Upper lobe of right lung (tissue), 1 donor: ENCODE measurements at places on chromosomes 1 and 21. TPM values are rescaled to one million over a fixed set of nuclear protein-coding genes. Genes with fewer than 3 reads are reported as not detected.

Gene LEMD1
- total RNA-seq = 2.1 TPM

Gene PAPPA2
- 0.17 TPM for total RNA-seq

- no peak for DNase-seq
Observed at GRCh38 chr21:45022736-45023135, 51.6 kb upstream of the ADARB1 start.

DNA sequence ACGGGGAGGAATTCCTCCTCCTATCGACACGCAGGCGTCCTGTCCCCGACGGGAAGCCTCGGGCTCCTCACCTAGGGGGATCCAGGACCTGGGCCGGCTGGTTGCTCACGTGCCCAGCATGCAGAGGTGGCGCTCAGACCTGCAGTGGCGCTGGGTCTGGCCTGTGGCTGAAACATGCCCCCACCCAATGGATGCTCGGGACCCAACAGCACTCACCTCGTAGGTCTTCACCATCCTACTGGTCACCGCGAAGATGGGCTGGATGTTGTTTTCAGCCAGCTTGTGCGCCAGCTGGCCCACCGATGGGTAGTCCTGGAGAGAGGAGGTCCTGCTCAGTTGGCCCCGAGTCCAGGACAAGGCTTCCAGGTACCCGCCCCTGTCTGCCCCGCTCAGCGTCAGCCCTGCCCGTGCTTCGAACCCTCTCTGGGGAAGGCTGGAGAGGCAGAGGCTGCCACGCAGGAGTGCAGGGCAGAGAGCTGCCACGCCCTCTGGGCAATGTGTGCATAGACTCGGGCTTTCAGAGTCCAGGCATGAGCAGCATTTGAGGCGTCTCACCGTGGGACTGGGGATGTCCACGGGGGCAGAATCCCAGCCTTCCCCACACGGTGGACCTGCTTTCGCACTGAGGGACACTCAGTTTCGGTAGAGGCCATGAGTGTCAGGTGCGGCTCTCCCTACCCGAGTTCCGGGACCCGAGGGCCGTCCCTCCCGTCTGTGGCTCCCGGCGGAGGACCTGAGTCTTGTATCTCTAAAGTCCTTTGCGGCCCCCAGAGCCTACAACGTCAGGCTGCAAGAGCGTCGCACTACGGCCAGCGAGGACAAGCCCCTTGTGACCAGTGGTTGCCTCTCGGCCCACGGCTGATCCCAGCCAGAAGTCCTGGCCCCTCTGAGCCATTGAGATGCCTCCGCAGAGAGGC is 21.6 kb downstream of the ITGB2 start:
- peak; percentile 61 for DNase-seq

- no peak for DNase-seq
Observed at GRCh38 chr1:170703591-170703990, 39.7 kb downstream of the PRRX1 start.

- DNase-seq = peak; percentile 21
Observed at GRCh38 chr1:41673378-41673777, 188.9 kb upstream of the EDN2 start.

DNA sequence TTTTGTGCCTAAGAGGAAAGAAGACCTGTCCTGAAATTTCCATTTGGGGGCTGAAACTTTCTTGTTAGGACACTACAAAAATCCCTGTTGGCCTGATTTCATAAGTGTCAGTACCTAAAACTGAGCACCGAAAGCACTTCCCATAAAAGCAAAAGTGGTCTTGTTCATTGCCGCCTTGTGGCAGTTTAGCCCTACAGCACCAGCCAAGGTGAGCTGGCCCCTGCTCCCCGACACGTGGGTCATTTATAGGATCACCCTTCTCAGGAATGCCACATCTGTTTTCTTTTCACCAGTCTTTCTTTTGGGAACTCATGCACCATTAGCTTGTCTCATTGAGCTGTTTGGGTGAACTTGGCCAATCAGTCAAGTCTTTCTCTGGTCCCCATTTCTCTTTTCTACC is 155.8 kb upstream of the KAZN start:
- no peak for DNase-seq

- DNase-seq = no peak
Observed at GRCh38 chr1:5093042-5093441, 438.6 kb downstream of the AJAP1 start.

Gene S100A9
- total RNA-seq = 418 TPM
